ENCODE measurements at places on chromosomes 3 and 15.

- no peak for DNase-seq
These were observed 161.6 kb downstream of the ADAMTSL3 start for GRCh38 chr15:83815506-83815905.

- no peak for DNase-seq
These were observed 14.9 kb downstream of the PLA2G4D start for GRCh38 chr15:42079401-42079908.

DNA sequence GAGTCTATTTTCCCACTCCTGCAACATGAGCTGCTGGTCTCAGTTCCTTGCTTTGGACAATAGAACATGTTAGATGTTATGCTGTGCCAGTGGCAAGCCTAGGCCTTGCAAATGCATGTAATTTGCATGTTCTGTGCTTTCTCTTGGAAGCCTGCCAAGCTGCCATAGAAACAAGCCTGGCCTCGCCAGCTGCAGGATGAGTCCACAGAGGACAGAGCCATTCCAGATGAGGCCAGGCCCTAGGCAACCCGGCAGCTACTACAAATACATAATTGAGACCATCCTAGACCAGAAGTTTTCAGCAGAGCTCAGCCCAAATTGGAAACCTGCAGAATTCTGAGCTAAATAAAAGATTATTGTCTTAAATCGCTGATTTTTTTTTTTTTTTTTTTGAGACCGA lies 39.6 kb downstream of the TRIM69 start:
- DNase-seq = no peak

DNA sequence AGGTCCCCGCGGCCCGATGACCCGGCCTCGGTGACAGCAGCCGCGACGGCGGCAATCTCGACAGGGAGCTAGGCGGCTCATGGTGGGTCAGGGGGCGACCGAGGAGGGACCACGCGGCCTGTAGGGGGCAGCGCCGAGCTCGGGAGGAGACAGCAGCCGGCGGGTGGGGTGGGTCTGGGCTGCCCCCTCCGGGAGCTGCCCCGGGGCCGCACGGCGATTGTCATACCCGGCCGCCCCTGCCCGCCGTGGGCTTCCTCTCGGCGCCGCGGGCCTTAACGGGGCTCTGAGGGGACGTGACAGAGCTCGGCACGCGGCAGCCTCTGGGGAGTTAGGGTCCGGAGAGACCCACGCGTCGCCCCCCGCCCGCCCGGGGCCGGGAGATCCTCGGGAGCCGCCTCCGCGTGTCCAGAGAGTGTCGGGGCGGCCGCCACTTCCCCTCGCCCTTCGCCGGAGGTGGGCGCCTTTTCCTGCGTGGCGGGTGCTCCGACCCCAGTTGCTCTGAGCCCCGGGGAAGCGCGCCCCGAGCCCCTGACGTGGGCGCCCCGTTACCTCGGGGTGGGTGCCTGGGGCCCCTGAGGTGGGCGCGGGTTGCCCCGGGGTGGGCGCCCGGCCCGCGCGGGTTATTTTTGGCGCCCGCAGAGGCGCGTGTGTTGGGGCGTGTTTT lies 539 bp upstream of the PLCL2 start:
- DNase-seq = peak; percentile 84

GRCh38 chr3:116647996-116648395 lies 61.6 kb upstream of the TUSC7 start:
- no peak for DNase-seq

DNA sequence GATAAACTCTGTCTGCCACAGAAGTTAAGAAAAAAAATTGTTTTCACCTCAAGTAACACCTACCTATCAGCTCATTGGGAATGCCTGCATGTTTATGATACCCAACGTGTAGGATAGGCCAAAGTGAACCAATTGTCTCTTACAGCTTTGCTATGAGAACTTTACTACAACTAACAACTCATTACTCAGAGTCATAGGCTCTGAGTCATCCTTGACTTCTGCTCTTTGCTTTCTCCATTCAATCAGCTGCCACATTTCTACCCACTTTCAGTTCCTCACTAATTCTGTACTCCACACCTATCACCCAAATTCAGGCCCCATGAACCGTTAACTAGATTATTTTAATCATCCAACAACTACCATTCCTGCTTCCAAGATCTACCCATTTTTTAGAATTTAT lies 843.9 kb downstream of the TUSC7 start:
- peak; percentile 27 for DNase-seq

Measured in GM03348 (cell line).